ENCODE measurements at places on chromosomes 12 and 14.

GRCh38 chr12:118346895-118347294 is 25.8 kb downstream of the TAOK3 start:
- DNase-seq: no peak

DNA sequence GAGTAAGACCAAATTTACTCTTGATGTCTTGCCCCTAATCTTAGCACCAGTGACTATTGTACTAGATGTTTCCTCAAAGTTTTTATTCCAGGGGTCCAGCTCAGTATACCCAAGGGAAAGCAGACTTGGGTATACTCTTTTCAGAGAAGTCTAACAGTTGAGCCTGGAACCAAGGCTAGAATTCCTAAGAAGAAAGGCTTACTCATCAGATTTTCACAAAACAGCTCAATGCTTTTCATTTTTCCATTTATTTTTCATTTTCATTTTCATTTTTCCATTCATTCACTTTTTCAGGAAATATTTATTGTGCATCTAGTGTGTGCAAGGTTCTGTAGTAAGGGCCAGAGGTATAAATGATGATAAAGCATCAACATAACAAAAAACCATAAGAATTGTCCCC is 143.2 kb downstream of the PHLDA1 start:
- no peak for DNase-seq

GRCh38 chr12:68340404-68341270 is 8.5 kb upstream of the MDM1 start:
- DNase-seq: no peak

DNA sequence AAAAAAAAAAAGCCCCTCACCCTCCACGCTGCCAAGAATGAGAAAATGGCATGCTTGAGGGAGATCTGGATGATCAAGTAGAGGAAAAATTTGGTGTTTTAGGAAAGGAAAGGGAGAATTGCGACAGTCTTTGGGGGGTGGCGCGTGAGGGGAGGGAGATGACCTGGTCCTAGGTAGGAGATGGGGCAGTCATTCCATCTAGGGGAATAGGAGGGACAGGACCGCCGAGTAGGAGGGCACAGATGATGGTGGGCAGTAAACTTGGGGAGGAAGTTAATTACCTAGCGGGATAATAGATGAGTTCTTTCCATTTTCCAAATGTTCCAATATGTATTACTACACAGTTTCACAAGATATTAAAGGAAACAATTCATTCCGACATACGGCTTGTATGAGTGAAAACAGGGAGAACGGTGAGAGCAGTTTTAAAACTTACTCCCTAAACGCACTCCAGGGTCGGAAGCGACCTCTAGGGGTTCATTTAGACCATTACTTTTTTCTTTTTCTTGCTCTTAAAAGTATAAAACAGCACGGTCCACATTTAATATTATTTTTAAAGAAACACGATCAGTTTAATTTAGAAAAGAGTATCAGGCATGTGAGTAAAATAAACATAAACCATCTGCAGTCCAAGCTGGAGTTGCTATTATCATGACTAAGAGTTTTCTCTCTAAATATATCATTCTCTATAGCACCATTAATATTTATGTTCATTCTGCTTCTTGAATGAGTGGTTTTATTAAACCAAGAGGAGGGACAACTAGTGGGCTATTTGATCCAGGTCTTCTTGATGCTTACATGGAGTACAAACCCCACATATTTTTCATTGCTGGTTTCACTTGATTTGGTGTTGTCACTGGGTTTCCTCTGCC is 3.0 kb upstream of the FNTB start:
- no peak for DNase-seq

DNA sequence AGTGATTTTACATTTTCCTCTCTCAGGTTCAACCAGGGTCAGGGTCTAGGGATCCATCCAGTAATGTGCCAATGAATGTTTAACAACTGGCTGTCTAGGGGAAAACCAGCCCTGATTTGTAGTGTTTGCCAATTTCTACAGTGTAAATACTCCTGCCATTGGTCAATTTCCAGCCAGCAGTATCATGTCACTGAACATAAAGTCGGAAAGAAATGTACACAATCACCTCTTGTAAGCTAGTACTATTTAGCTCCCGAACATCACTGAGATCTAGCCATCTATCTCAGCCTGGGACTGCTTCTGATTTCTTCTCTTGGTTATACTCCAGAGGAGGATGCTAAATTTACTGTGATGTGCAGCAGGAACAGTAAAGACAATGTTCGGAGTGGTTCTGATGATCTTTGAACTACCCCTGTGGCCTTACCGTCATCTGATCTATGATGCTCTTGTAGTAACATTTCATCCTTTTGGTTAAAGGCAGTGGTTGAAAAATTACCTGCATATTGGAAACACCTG is 36.7 kb upstream of the EGLN3 start:
- no peak for DNase-seq

GRCh38 chr12:50948798-50949197 is 3.5 kb upstream of the HIGD1C start:
- DNase-seq: no peak

DNA sequence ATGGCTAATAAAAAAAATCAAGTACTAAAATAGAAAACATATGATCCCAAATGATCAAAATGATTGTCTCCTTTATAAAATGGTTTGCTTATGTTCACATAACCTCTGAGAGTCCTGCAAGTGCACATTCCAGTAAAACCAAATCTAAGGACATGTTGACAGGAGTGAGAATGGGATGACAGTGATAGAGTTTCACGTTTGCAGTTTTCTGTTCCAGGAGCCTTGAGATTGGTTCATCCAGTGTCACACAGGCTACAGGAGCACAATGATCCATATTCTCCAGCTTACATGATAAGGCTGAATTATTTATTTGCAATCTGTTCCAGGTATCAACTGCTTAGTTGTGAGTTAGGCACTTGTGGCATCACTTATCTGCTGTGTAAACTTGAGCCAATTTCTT is 1.5 kb upstream of the GYS2 start:
- no peak for DNase-seq

DNA sequence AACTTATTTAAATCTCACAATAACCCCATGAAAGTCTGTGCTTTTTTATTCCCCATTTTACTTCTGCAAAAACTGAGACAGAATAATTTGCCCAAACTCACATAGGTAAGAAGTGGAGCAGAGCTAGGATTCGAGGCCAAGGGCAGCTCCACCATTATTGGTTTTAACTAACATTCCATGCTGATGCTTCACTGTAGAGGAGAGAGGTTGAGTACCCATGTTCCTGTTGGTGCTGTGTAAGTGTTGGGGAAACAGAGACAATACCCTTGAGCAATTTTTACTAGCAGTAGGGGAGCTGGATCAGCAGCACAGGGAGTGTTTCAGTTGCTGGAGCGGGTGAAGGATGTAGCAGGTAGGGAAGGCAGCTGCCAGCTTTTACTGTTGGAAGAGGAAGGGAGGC is 21.1 kb downstream of the RASSF8 start:
- DNase-seq: no peak

DNA sequence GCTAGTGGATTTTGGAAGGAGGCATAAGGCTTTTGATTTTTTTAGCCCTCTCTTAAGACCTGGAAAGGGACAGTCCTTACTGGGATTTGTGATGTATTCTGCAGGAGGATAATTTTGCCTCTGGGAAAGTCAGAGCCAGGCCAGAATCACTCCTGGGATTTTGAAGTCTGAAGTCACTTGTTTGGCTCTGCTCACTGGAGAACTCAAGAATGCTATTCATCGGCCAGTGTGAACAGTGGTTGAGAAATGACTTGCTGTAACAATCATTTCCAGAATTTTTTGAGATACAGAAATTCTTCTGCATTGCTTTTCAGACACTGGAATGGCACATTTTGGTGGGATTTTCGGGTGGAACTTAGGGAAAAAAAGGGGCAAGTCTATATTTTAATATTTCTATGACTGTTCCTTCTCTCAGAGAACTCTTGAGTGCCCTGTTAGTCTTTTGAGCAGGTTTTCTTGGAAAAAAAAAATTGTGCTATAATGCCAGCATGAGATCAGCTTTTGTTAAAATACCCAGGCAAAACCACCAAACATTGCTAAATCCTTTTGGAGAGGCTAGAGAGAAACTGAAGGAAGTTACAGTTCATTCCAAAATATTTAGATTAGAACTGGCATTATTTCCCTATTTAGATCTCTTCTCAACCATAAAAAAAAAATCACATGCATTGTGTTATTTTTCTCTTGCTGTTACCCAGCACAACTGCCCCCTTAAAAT is 26.1 kb upstream of the BHLHE41 start:
- no peak for DNase-seq

Measured in GM12864 (cell line).